Effector CD4-positive, alpha-beta T cell (primary cell): ENCODE measurements at places on chromosomes 1 and 21.

GRCh38 chr1:15424981-15425380 lies 13.3 kb upstream of the CTRC start:
- DNase-seq, result no peak

DNA sequence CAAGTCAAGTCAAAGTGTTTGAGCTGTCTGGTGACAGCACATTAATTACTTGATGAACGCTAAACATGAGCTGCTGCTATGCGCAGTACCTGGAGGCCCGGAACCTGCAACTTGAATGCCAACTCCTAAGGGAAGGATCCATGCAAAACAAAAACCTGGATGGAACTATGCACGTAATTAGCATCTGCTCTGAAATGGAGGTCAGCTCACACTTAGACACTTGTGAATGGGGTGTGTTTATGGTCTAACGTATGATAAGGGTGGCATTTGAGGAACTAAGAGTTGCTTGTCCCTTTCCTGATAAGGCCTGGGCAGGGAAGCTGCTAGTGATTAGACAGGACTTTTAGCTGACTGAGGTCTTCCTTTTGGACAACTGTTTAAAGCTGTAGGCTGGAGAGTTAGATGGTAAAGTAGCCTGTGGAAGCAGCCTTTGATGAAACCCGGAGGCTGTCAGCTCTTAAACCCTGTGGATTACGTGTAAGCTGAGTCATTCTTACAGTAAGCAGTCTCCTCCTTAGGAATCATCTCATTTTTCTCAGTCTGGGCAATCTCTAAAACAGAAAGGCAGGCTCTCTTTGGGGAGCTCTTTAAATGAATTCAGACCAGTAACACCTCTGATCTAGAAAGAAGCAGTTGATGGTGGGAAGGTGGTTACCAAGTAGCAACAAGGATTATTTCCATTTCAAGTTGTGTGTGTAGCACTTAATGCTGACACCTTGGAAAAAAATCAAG lies 6.8 kb downstream of the TENT5C start:
- DNase-seq, result no peak

DNA sequence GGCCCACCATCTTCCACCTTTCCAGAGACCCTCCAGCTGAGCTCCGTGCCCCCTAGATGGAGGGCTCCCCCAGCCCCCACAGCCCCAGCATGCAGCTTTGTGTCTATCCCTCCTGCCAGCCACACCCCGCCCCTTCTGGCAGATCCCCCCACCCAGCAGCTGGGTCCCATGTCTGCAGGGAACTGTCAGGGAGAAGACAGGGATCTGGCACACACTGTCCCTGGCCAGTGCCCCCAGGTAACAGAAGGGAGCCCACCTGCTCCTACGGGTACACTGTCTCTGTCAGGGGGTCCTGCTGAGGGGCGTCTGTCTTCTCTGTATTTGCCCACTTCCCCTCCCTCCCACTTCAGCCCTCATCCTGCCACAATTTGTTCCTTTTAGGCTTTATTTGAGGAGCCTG lies 11.2 kb upstream of the KIF21B start:
- no peak for DNase-seq

GRCh38 chr1:13682444-13682843 lies 17.5 kb upstream of the PRDM2 start:
- no peak for DNase-seq

DNA sequence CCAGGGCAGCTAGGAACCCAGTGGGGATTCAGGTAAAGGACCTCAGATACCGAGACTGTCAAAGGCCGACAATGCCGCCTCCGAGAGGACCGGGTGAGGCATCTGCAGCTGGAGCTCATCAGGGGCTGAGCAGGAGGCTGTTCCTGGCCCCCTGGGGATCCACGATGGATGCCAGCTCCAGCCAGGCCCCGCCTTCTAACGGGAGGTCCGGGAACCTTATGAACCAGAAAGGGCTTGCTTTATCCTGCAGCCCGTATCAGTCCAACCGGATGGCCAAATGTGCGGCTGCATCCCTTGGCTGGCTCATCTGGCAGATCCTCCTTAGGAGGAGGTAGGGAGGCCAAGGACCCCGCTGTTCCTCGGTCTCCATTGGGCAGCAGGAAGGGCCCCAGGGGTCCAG lies 32.0 kb downstream of the SLC45A1 start:
- DNase-seq, result no peak

DNA sequence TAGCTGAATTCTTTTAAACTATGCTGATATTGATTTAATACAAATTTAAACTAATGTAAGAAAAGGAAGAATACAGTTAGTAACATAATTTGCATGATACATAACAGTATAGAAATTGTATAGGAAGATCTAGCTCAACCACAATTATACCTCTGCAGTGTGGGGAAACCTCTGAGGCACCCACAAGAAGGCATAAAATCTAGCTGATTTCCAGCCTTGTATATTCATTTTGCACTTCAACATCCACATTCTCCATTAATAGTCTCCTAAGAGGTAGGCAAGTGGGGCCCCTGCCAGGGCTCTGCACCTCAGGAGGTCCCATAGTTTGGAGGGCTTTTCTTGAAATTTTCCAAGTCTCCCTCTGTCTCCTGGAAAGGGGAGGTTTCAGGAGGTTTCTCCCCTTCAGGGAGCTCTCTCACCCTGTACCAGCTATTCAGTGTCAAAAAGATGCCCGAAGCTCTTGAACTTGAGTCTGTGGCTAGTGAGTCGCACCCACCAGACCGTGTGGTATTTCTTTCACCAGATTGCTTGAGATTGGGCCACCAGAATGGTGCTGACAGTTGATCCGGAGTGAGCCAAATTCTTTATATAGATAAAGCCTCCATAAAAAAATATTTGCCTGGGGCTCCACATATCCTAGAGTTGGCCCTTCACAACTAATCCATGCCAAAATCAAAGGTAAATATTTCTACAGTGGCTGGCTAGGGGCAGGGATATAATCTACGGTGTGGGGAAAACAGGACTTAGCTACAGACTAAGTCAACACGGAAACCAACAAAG lies 108.2 kb downstream of the TIAM1 start:
- no peak for DNase-seq

- DNase-seq, result no peak
These were observed 25.5 kb upstream of the RBBP5 start for GRCh38 chr1:205147191-205147835.

DNA sequence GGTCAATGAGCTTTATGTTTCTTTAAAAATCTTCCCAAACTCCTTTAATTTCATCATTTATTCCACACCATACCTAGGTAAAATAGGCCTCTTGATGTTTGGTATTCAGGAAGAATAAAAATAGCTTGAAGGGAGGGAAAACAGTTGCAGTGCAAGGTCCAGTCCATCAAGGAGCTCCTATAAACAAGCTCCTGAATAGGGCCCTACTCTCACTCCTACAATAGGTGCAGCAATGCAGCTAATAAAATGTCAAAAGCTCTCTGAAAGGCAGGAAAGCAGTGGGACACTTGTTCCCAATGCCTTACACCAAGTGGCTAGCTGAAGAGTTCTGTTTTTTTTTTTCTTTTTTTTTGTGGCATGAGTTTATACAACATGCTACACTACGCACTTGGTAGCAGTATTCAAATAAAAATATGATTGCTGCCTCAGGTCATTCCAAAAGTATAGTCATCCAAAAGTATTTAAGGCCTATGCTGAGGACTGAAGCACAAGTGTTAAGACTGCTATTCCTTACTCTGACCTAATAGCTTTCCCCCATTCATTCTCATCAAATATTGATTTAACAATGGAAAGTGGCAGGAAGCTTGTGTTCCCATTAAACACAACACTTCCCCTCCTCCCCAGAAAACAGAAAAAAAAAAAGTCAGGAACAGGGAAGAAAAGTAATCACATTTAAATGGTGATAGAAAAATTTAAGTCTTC lies 9.8 kb downstream of the TEX38 start:
- DNase-seq, result no peak

DNA sequence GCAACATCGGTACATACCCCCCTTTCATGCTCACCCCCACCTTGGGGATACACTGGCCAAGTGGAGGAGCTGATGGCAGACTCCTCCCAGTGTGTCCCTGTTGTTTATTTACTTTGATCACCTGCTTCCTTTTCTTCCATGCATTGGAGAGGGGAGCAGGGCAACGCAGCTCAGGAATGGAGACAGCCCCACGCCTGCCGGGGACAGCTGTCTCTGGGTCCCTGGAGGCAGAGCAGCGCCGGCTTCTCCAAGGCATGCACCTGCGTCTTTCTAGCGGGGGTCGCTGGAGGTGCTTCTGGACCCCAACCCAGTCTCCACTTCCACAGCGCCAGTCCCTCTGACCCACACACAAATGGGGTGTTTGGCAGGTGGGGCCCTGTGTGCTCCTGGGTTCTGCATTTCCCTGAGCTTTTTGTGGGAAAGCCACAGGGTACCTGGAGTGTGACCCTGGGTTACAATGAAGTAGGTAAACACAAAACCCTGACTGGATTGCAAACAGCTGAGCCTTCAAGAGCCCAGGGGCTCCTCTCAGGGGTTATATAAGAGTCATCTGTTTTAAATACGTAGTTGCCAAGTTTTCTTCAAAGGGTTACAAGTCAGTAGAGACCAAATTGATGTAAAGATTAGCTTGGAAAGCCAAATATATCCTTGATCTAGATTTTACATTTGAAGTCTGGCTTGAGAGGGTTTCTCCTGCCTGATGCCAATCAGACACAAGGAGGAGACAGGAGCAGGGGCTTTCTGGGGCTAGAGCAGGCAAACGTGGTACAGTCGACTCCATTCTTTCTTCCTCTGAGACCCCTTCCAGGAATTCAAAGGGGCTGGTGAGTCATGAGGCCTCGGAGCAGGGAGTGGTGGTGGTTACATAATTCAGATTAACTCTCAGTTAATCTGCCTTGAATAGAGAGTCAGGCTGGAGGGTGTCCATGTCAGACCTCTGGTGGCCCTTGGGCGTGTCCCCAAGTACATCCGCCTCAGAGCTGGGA lies 4.5 kb downstream of the AJAP1 start:
- DNase-seq, result no peak

DNA sequence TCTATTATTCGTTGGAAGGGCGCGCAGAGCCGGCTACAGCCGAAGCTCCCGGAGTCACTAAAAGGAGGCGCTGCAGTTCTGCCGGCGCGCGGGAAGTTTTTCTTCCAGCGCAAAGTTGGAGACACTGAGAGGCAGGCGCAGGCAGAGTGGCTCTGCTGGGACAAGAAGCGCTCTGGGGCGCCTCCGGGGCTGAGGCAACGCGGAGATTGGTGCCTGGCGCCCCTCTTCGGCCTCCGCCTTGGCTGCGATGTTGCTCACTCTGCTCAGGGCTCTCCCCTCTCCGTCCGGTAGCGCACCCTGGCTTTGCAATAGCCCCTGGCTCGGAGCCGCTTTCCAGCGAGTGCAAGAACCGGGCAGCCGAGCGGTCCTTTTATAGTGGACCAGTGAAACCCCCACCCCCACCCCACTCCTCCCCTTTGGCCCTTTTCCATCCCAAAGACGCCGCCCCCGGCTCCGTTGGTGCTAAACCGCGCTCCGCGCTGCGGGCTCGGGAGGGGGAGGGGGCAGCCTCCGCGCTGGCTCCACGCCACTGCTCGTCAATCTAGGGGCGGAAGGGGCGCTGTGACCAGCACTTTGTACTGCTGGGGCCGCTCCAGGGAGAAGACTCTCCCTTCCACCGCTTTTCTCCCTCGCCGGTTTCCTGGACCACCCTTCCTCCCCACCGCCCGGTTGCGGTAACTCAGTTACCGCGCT lies at the start of gene ADAMTS1:
Gene ADAMTS1, minus strand, starts transcription at position 344 of the 693 bp plus-strand sequence. CDS start 455 bp downstream, outside the sequence.
- no peak for DNase-seq

DNA sequence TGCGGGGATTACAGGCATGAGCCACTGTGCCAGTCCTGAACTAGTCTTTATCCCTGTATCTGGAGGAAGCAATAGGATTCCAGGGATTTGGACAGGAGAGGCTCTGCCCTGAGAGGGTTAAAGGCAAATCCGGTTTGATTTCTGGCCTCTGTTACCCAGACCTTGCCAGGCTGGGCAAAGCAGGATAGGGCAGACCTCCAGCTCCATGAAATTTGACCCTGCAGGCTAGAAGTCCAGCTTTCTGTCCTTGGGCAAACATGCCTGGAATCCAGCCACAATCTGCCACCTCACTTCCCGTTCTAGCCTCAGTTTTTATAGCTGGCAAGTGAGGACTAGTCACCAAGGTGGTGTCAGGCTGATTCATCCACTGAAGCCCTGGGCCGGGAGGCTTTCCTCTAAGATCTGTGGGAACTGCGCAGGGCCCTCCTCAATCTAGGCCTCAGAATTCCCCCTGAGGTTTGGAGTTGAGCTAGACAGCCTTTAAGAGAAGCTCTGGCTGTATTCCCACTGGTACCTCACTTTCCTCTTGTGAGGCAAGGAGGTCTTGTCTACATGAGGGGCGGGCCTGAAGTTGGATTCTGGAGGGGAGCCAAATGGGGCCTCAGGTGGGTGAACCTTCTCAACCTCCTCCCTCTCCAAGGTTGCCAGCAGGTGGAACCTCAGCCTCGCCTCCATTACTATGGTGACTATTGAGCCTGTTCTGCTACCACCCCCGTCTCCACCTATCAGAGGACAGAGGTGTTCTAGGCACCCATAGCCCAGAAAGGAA lies 7.0 kb upstream of the P3R3URF start:
- DNase-seq, result no peak

GRCh38 chr1:118302145-118302544 lies 117.1 kb upstream of the SPAG17 start:
- DNase-seq, result no peak

DNA sequence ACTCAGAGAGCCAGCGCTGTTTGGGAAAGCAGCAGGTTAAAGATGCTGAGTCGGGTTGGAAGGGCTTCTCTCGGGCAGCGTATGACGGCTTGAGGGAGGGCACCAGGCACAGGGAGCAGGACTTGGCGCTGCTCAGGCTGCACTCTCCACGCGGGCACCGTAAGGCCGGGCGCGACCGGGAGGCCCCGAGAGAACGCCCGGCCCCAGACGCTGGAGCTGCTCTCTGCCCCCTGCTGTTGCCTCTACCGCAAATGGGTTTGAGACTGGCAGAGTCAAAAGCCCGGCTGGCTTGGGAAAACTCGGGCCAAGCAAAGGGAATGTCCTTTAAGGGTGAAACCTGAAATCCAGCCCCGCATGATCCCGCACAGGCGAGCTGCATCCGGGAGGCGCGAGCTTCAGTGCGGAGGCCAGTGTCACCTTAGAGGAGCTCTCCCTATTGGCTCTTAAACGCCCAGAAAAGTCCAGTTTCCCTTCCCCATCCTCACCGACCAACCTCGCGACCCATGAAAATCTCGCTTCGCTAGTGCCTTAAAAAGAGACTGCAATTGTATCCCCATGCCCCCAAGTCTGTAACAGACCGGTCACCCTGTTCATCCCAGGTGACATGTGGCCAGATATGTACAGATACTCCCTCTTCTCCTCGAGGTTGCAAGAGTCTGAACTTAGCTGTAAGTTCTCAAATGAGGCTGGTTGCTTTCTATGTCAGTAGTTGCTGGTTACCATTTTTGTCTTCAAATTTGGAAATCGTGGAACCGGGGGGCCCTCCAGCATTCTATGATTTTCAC lies 1.1 kb downstream of the PRRX1 start:
- no peak for DNase-seq

GRCh38 chr1:113459279-113459678 lies 69.0 kb downstream of the MAGI3 start:
- DNase-seq, result no peak
